ENCODE measurements at places on chromosomes 7 and 10. TPM values are rescaled to one million over a fixed set of nuclear protein-coding genes. Genes with fewer than 3 reads are reported as not detected.
A peak's percentile ranks its signal among the peaks of the same experiment; 100 is the strongest.

Gene KEL
- 0.91 TPM for total RNA-seq

Gene SCART1
- total RNA-seq, result 3.7 TPM

Gene FGF8
- total RNA-seq, result 2.7 TPM

Gene TRIM73
- total RNA-seq, result 8.8 TPM

Gene LIPM
- not detected for total RNA-seq

Gene CABCOCO1
- not detected for total RNA-seq

Gene ASB15
- not detected for total RNA-seq

GRCh38 chr7:28272461-28272877 lies 91.9 kb upstream of the JAZF1 start:
- H3K27me3 ChIP-seq, result no peaks in the 10 kb centered on the region
- H3K4me3 ChIP-seq, result no peak overlapping the region
- H3K4me1 ChIP-seq, result peaks cover 3% of the 10 kb centered on the region
- peak; percentile 24 for DNase-seq

DNA sequence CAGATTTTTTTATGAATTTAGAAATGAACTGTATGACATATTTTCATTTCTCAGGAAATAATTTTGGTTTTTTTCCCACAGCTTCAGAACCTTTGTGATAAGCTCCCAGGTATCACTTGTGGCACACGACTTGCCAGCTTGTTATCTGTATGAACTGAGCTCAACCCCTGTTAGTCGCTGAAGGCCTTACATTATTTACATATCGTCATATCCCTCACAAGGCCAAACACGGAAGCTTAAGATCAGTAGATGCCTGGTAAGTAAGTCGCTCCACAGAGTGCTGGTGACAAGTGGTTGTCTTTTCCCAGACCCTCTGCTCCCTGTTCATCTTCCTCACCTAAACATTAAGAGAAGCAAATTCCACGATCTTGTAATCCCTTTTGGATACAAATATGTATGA lies 55.2 kb downstream of the RAPGEF5 start:
- no peaks in the 10 kb centered on the region for H3K4me1 ChIP-seq
- H3K27me3 ChIP-seq, result no peaks in the 10 kb centered on the region
- no peak overlapping the region for H3K4me3 ChIP-seq
- no peak for DNase-seq

GRCh38 chr7:141674171-141674671 lies 27.7 kb downstream of the DENND11 start:
- H3K36me3 ChIP-seq, result no peaks in the 10 kb centered on the region
- no peak for DNase-seq
- no peak overlapping the region for H3K27ac ChIP-seq

DNA sequence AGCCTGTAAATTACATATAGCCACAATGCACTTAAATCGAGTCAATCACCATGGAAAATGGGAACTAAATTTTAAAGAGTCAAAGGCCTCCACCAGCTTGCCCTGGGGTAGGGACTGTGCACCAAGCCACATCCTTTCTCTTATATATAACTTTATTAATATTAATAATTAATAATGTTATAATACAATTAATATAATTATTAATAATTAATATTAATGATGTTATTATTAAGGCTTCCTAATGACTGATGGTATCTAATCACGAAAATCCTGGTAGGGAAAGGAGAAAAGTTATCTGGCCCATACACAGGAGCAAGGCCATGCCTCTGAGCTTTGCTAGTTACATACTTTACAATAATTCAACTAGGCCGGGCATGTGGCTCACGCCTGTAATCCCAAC lies 67.2 kb upstream of the DGKI start:
- H3K27me3 ChIP-seq, result no peaks in the 10 kb centered on the region
- no peak overlapping the region for H3K4me3 ChIP-seq
- H3K36me3 ChIP-seq, result no peaks in the 10 kb centered on the region
- no peak for DNase-seq
- H3K27ac ChIP-seq, result no peak overlapping the region

GRCh38 chr7:45215601-45216062 lies 58.0 kb downstream of the RAMP3 start:
- no peak overlapping the region for H3K27ac ChIP-seq
- no peaks in the 10 kb centered on the region for H3K4me1 ChIP-seq
- H3K27me3 ChIP-seq, result peaks cover 71% of the 10 kb centered on the region
- H3K36me3 ChIP-seq, result no peaks in the 10 kb centered on the region
- no peak overlapping the region for H3K4me3 ChIP-seq
- no peak for DNase-seq

- no peaks in the 10 kb centered on the region for H3K36me3 ChIP-seq
- peaks cover 42% of the 10 kb centered on the region for H3K4me1 ChIP-seq
- no peak overlapping the region for H3K4me3 ChIP-seq
Measured at GRCh38 chr10:29667191-29667590, 32.4 kb upstream of the SVIL start.

GRCh38 chr10:34024693-34025425 lies 690.4 kb upstream of the NRP1 start:
- no peaks in the 10 kb centered on the region for H3K27me3 ChIP-seq
- H3K27ac ChIP-seq, result no peak overlapping the region
- peak; percentile 29 for DNase-seq
- no peaks in the 10 kb centered on the region for H3K36me3 ChIP-seq
- H3K4me1 ChIP-seq, result no peaks in the 10 kb centered on the region

- H3K4me1 ChIP-seq, result no peaks in the 10 kb centered on the region
- no peak for DNase-seq
- no peak overlapping the region for H3K4me3 ChIP-seq
- no peaks in the 10 kb centered on the region for H3K36me3 ChIP-seq
Measured at GRCh38 chr7:51778121-51778520, 461.5 kb upstream of the COBL start.

DNA sequence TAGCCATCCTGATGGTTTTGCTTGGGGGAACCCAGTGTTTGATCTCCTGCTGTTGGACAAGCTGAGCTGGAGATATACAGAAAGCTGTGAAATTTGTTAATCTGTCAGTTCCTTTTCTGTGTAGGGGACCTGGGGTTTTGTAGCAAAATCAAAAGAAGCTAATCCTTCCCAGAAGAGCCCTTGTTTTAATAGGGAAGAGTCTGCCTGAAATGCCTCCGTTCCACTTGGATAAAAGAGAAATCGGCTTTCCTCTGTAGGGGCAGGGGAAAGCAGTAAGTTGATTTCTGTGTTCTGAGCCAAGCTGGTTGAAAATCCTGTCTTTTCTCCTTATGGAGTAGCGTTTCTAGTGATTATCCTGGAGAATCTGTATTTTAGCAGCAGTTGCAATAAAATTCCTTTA lies 472.6 kb downstream of the SORCS3 start:
- no peaks in the 10 kb centered on the region for H3K27me3 ChIP-seq
- no peak overlapping the region for H3K4me3 ChIP-seq
- no peaks in the 10 kb centered on the region for H3K36me3 ChIP-seq
- H3K4me1 ChIP-seq, result no peaks in the 10 kb centered on the region
- no peak overlapping the region for H3K27ac ChIP-seq
- DNase-seq, result no peak

- H3K4me3 ChIP-seq, result no peak overlapping the region
- H3K27me3 ChIP-seq, result no peaks in the 10 kb centered on the region
- no peak overlapping the region for H3K27ac ChIP-seq
- DNase-seq, result no peak
- no peaks in the 10 kb centered on the region for H3K36me3 ChIP-seq
- H3K4me1 ChIP-seq, result no peaks in the 10 kb centered on the region
Measured at GRCh38 chr7:101466871-101467270, 104.2 kb downstream of the COL26A1 start.

DNA sequence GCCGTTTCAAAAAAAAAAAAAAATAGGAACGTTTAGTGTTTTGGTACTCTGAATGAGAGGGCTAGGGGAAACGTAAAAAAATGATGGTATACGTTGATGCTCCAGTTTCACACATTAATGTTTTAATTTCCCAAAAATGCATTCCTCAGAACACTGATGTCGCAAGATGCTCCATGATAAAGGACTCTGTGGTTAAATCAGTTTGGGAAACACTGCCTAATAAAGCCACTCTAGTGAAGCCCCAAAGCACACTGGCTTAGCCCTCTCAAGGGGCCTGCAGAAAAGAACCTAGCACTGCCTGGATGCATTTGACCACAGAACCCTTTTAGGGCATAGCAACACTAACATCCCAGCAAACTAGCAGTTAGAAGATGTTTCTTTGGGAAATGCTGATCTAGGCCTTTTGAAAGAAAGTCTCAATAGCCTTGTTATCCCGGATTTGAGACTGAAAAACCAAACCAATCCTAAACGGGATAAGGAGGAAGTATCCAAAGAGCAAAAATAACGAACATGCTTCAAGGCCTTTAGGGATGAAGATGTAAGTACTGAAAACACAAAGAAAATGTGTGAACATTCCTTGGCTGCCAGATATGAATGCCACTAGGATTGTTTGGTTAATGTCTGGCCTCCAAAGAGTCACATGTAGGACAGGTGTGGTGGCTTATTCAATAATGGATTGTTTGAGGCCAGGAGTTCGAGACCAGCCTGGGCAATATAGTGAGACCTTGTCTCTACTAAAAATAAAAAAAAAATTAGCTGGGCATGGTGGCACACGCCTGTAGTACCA lies 11.0 kb downstream of the DLG5 start:
- H3K36me3 ChIP-seq, result no peaks in the 10 kb centered on the region
- no peak for DNase-seq
- peaks cover 8% of the 10 kb centered on the region for H3K4me1 ChIP-seq
- H3K27ac ChIP-seq, result no peak overlapping the region

DNA sequence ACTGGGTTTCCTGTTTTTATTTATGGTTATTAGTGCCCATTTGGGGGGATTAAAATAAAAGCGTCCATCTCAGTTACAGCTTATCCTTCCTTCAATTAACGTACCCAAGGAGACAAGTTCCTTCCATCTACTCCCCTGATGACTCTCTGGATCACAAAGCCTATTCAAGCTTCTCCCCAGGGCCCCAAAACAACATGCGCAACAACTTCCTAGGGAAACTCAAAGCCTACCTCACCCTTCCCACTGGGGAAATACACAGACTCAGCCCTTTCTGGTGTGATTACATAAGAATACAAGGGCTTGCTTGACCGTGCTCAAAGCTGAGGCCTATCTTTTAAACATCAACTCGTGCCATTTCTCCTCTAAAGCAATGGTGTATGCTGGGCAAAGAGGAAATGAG lies 112.4 kb downstream of the CDK6 start:
- H3K27ac ChIP-seq, result no peak overlapping the region
- no peak for DNase-seq
- H3K36me3 ChIP-seq, result no peaks in the 10 kb centered on the region
- peaks cover 14% of the 10 kb centered on the region for H3K4me1 ChIP-seq
- no peak overlapping the region for H3K4me3 ChIP-seq

DNA sequence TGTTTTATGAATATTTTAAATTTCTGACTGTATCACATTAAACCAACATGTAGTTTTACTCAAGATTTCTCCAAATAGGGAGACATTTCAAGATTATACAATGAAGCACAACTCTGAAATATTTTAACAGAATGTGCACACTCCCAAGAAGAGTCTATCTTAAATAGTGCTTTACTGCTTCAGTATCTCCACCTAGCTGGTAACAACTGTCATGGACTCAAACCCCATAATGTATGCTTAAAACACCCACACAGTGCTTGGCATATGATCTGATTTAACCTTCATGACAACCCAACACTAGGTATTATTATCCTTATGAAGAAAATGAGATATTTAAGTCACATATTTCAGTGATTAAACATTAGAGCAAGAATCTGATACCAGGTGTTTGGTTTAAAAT lies 45.9 kb downstream of the ASZ1 start:
- no peaks in the 10 kb centered on the region for H3K27me3 ChIP-seq
- no peak overlapping the region for H3K4me3 ChIP-seq
- peaks cover 4% of the 10 kb centered on the region for H3K4me1 ChIP-seq
- no peak for DNase-seq
- H3K27ac ChIP-seq, result no peak overlapping the region

DNA sequence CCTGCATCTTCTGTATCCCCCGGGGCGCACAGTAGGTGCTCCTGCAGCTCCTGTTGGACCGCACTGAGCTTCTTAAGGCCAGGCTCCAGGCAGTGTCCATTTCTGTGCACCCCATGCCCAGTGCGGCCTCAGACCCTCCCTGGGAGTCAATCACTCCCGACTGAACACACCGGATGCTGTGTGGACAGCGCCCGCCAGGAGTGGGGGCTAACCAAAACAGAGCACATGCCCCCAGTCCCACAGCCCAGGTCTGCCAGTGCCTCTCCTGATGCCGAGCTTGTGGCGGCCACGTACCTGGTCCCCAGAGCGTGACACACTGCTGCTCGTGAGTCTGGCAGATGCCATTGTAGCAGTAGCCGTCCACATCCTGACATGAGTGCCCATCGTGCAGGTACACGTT lies 168.1 kb downstream of the FANK1 start:
- H3K27me3 ChIP-seq, result peaks cover 69% of the 10 kb centered on the region
- H3K4me1 ChIP-seq, result peaks cover 31% of the 10 kb centered on the region
- no peak overlapping the region for H3K27ac ChIP-seq

- no peak overlapping the region for H3K4me3 ChIP-seq
- no peak overlapping the region for H3K27ac ChIP-seq
- no peak for DNase-seq
- no peaks in the 10 kb centered on the region for H3K36me3 ChIP-seq
- H3K4me1 ChIP-seq, result no peaks in the 10 kb centered on the region
- H3K27me3 ChIP-seq, result no peaks in the 10 kb centered on the region
Measured at GRCh38 chr10:11483201-11484148, 128.0 kb downstream of the USP6NL start.

GRCh38 chr10:131245475-131246059 lies 66.0 kb downstream of the TCERG1L start:
- no peaks in the 10 kb centered on the region for H3K36me3 ChIP-seq
- no peak for DNase-seq
- no peaks in the 10 kb centered on the region for H3K4me1 ChIP-seq
- H3K4me3 ChIP-seq, result no peak overlapping the region
- H3K27me3 ChIP-seq, result no peaks in the 10 kb centered on the region

GRCh38 chr10:29319205-29319781 lies 30.4 kb downstream of the LYZL1 start:
- H3K36me3 ChIP-seq, result no peaks in the 10 kb centered on the region
- H3K4me1 ChIP-seq, result no peaks in the 10 kb centered on the region
- no peak overlapping the region for H3K4me3 ChIP-seq
- no peak overlapping the region for H3K27ac ChIP-seq

DNA sequence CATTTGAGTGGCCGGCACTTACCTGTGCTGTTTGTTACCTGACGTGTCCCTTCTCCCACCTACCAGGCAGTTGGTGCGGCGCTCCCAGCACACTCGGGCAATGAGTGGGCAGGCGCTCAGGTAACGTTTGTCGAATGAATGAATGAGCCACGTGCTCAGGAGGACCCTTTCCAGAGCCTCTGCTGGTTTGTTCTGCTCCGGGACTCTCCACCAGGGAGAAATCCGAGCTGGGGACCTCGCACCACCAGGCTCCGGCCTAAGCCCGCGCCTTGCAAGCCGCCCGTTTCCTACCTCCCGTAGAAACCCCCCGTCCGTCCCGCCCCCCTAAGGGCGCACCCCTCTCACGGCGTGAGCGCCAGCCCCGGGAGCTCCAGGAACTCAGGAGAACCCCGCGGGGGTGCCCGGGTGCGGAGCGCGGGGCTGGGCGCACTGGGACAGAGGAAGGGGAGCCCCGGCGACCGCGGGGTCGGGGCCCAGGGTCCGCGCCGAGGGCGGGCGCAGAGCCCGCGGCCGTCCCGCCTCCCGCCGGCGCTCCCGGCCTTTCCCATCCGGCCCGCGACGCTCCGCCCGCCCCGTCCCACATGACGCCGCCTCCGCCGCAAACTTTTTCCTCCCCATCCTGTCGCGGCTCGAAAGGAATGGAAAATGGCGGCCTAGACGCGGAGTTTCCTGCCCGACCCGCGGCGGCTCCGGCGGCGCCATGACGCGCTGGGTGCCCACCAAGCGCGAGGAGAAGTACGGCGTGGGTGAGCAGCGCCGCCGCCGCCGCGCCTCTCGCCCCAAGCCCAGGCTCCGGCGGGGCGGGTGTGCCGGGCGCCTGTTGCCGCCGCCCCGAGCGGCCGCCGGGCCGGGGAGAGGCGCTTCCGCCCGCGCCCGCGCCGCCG lies at the start of gene DOCK1:
TSS of gene DOCK1 (plus strand) at position 611 of the 884 bp plus-strand sequence. CDS start at position 701, 90 bp downstream.
- peak within 1 kb of the TSS; percentile 69 for H3K4me3 ChIP-seq
- peak within 1 kb of the TSS; percentile 80 for H3K27ac ChIP-seq
- no peaks in the 10 kb centered on the region for H3K36me3 ChIP-seq

GRCh38 chr10:103451831-103452505 lies at the start of gene CALHM2:
Gene CALHM2, minus strand, starts transcription at chr10:103452370. Its CDS starts 2,429 bp downstream, at chr10:103449941.
- peaks cover 11% of the 10 kb centered on the region for H3K4me1 ChIP-seq
- peaks cover 22% of the 10 kb centered on the region for H3K36me3 ChIP-seq
- no peak for DNase-seq
- H3K27ac ChIP-seq, result peak within 1 kb of the TSS; percentile 83

Measured in HCT116 (cell line).